ENCODE measurements at places on chromosomes 2 and 18.

DNA sequence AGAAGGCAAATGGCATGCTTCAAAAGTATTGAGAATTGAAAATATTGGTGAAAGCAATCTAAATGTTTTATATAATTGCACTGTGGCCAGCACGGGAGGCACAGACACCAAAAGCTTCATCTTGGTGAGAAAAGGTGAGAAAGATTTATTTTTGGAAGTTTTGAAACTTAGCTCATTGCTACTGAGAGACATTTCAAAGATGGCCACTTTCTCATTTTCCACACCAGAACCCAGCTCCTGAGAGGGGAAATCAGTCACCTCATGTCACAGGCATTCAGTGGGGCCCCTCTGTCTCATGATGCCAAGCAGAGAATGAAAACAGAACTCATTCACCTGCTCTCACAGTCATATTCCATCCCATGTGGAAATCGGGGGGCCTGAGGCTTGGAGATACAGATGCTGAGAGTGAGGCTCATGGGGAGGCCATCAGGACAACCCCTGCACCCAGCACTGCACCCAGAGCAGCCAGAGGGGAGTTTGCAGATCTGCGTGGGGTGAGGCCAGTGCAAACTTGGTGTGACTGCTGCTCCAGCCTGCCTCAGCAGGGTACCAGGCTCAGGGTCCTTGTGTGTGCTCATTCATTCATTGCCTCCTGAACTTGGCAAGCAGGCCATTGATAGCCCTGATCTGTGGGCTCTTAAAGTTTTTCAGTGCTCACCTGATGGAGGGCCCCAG lies 31.4 kb downstream of the IL18R1 start:
- DNase-seq, result no peak

GRCh38 chr2:64766841-64767669 lies 113.3 kb upstream of the SERTAD2 start:
- DNase-seq, result no peak

DNA sequence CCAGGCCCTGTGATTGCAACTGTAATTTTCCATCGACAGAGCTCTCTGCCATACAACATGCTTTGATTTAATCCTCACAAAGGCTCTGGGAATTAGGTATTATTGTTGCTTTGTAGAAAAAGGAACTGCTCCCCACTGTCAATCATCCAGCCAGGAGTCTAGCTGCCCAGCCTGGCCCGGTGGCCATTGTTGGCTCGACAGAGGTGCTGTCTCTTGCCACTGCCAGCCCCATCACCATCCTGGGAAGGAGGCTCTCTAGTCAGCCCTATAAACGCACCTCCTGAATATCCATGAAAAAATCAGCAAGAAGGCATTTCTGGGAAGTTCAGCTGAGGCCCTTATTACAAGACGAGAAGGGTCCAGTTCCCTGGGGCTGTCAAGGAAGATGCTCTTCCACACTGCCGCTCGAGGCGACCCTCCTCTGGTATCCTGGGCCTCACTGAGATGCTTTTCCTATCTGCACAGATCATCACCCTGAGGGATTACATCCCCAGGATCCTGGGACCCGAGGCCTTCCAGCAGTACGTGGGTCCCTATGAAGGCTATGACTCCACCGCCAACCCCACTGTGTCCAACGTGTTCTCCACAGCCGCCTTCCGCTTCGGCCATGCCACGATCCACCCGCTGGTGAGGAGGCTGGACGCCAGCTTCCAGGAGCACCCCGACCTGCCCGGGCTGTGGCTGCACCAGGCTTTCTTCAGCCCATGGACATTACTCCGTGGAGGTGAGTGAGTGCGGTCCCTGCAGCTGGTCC lies 71.0 kb downstream of the TPO start:
- DNase-seq, result no peak

DNA sequence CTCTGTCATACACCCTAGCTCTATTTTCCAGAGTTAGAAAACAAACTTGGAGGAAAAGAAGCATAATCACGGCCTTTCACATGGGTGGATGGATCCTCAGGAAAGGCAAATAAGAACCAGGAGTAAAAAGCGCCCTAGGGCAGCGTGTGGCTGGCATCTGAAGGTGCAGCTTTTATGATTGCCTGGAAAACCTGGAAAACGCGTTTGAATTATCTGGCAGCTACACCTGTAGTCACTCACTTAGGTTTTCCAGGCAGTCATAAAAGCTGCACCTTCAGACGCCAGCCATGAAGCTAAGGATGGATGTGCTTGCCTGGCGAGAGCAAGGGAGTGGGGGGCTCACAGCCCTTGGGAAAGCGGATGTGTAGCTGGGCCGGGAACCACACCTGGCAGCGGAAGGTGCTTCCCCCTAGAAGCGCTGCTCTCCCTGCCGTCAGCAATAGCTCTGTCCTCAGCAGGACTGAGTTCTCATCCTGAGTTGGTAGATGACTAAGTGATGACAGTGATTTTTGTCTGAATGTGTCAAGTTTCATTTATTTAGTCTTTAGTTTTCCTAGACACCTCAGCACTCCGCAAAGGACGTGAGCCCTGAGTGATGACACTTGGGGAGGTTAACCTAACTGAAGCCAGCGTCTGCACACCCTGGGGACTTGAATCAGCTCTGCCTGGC lies 82.0 kb downstream of the DCDC2C start:
- no peak for DNase-seq

DNA sequence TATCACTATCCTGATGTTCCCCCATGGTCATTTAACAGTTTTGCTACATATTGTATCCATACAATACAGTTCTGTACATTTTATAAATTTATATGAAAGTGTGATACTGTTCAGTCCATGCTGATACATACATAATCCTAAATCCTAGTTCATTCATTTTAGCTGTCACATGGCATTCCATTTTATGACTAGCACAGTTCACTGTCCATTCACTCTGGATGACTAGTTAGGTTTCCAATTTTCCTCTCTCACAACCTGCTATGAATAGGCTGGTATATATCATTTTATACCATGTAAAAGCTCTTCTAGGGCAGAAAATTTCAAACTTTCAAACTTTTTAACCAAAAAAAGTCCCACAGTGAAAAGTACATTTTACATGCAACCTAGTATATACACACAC lies 15.2 kb downstream of the SMAD2 start:
- no peak for DNase-seq

- no peak for DNase-seq
Measured at GRCh38 chr2:216685327-216685875, 9.9 kb downstream of the IGFBP5 start.

DNA sequence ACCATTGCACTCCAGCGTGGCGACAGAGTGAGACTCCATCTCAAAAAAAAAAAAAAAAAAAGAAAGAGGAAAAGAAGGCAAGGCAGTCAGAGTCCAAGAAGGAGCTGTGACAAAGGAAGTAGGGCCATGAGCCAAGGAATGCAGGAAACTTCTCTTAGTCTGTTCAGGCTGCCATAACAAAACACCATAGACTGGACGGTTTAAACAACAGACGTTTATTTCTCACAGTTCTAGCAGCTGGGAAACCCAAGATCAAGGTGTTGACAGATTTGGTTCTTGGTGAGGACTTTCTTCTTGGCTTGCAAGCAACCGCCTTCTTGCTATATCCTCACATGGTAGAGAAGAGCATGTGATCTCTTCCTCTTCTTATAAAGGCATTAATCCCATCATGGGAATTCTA lies 13.1 kb upstream of the SUMO1 start:
- no peak for DNase-seq

GRCh38 chr18:78309307-78309706 lies 670.3 kb upstream of the SALL3 start:
- no peak for DNase-seq
